ENCODE measurements at places on chromosomes 1 and 21. TPM values are rescaled to one million over a fixed set of nuclear protein-coding genes. Genes with fewer than 3 reads are reported as not detected.

Gene TSTD1
- total RNA-seq: 69.8 TPM

DNA sequence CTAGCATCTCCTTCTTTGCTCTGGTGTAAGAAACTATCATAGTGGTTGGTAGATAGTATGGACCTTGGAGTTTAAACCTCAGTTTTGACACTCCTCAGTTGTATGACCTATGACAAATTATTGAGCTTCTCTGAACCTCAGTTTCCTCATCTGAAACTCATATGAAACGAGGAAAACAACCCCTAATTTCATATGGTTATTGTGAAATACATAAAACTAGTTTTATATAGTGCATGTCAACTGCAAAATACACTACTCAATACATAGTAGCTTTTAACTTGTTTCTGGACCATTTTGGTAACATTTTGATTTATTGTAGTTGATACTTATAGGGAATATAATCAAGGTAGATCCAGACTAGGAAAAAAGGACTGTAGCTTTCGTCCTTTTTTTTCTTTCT, 32.9 kb downstream of the CLIC4 start:
- H3K27ac ChIP-seq: no peak overlapping the region
- no peaks in the 10 kb centered on the region for H3K27me3 ChIP-seq
- H3K36me3 ChIP-seq: peaks cover 25% of the 10 kb centered on the region
- H3K4me1 ChIP-seq: peaks cover 65% of the 10 kb centered on the region

Gene ANKRD35
- total RNA-seq: not detected

Gene OR2T1
- not detected for total RNA-seq

GRCh38 chr1:11648732-11649158, 5.5 kb downstream of the FBXO2 start:
- H3K27me3 ChIP-seq: no peaks in the 10 kb centered on the region
- DNase-seq: peak; percentile 36
- H3K4me1 ChIP-seq: peaks cover 23% of the 10 kb centered on the region
- no peaks in the 10 kb centered on the region for H3K36me3 ChIP-seq
- no peak overlapping the region for H3K27ac ChIP-seq
- H3K4me3 ChIP-seq: no peak overlapping the region

DNA sequence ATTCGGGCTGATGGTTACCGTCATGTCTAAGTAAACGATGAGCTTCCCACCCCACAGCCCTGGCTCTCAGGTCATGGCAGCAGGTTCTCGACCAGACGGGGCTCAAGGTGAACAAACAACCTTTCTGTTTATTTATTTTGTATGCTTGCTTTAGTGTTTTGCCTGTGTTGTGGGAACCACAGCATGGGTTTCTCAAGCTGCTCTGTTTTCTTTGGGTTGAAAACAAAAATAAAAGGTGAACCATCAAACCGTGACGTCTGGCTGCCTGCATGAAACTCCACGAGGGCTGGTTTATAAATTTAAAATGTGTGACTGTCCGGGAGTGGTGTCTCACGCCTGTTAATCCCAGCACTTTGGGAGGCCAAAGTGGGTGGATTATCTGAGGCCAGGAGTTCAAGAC, 28.0 kb downstream of the TMEM51 start:
- no peak overlapping the region for H3K4me3 ChIP-seq
- no peak overlapping the region for H3K27ac ChIP-seq
- DNase-seq: no peak
- peaks cover 21% of the 10 kb centered on the region for H3K27me3 ChIP-seq

Gene RHEX
- 34.8 TPM for total RNA-seq

GRCh38 chr1:35211120-35211414, 18.1 kb upstream of the SFPQ start:
- no peak overlapping the region for H3K4me3 ChIP-seq
- H3K36me3 ChIP-seq: no peaks in the 10 kb centered on the region
- H3K27ac ChIP-seq: no peak overlapping the region

DNA sequence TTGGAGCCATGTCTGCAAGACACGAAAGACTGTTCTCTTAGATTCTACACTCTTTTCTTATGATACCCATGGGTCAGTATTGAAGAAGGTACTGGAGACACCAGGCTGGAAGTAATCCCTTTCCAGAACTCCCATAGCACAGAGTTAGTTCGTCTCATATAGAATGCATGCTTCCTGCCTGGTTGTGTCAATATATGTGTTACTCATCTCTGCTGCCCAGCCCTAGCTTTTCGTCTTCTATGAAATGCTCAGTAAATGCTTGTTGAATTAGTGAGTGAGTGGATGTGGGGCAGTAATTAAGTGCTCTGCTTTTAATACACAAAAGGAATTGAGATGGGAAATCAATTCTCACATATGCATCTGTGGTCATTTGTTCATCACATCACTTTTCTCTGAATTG, 32.1 kb downstream of the ADCY10 start:
- no peak overlapping the region for H3K27ac ChIP-seq
- H3K27me3 ChIP-seq: peaks cover 5% of the 10 kb centered on the region
- no peak for DNase-seq
- no peak overlapping the region for H3K4me3 ChIP-seq
- H3K36me3 ChIP-seq: no peaks in the 10 kb centered on the region

Gene HCRTR1
- total RNA-seq: not detected

- H3K27ac ChIP-seq: no peak overlapping the region
- no peaks in the 10 kb centered on the region for H3K36me3 ChIP-seq
- no peaks in the 10 kb centered on the region for H3K4me1 ChIP-seq
- no peak overlapping the region for H3K4me3 ChIP-seq
- no peak for DNase-seq
Measured at GRCh38 chr1:237386362-237387143, 344.6 kb downstream of the RYR2 start.

- no peaks in the 10 kb centered on the region for H3K4me1 ChIP-seq
- H3K27ac ChIP-seq: no peak overlapping the region
- H3K36me3 ChIP-seq: no peaks in the 10 kb centered on the region
- no peak overlapping the region for H3K4me3 ChIP-seq
Measured at GRCh38 chr1:170194451-170194850, 48.7 kb downstream of the NTMT2 start.

Gene FCMR
- total RNA-seq: 146 TPM

- no peak for DNase-seq
- H3K27ac ChIP-seq: no peak within 1 kb of the TSS
- no peaks in the 10 kb centered on the region for H3K36me3 ChIP-seq
- no peaks in the 10 kb centered on the region for H3K27me3 ChIP-seq
Measured at GRCh38 chr1:163202833-163203451, at the start of gene RGS5. TSS of gene RGS5 (minus strand) at chr1:163202916. CDS start at chr1:163202835, 81 bp downstream.

GRCh38 chr1:186708694-186709097, 28.5 kb upstream of the PTGS2 start:
- H3K4me3 ChIP-seq: no peak overlapping the region
- H3K4me1 ChIP-seq: no peaks in the 10 kb centered on the region
- no peaks in the 10 kb centered on the region for H3K27me3 ChIP-seq
- DNase-seq: no peak

Gene PLA2G2F
- total RNA-seq: not detected

DNA sequence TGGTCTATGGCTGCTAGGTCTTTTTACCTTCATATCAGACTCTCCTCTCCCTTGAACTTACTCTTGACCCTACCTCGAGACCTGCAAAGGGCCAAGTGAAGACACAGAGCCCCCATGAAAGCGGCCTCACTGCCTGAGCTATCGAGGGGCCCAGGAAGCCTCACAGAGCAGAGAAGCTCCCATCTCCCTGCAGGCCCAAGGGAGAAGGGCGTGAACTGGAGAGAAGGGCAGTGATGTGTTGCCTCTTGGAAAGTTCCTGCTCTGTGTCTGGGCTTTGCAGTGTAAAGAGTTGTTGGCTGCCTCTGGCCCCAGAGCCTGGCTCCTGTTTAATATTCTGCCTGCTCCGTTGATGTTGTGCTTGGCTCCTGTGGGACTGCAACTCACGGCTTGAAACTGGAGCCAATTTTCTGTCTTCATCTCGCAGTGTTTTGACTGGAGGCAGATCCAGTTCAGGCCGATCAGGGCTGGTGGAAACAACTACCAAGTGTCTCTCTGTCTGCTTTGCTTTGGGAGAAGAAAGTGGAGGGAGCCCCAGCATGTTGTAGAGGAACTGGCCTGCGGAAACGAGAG, 4.3 kb downstream of the SERTAD4 start:
- no peak overlapping the region for H3K4me3 ChIP-seq
- peaks cover 11% of the 10 kb centered on the region for H3K4me1 ChIP-seq
- no peak overlapping the region for H3K27ac ChIP-seq
- peaks cover 44% of the 10 kb centered on the region for H3K27me3 ChIP-seq
- DNase-seq: no peak
